Foreskin keratinocyte (primary cell): ENCODE measurements at places on chromosomes 1 and 21.
A peak's percentile ranks its signal among the peaks of the same experiment; 100 is the strongest.

DNA sequence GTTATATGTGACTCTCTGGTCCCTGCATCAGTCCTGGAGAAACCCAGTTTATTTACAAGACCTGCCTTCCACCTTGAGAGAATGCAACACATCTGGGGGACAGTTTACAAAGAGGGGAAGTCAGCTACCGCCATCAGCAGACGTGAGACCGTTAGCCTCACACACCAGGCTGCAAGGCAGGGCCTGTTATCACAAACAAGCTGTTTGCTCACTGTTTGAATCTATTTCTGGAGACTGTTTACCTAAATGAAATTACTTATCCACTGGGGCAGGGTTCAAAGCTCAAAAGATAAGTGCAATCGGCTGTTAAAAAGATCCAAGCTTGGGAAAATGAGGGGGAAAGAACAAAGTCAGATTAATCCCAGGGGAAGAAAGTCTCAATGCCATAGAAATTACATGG, 134.4 kb downstream of the ZNF281 start:
- DNase-seq: no peak

GRCh38 chr1:205304695-205305070, 16.9 kb downstream of the NUAK2 start:
- no peak for DNase-seq

DNA sequence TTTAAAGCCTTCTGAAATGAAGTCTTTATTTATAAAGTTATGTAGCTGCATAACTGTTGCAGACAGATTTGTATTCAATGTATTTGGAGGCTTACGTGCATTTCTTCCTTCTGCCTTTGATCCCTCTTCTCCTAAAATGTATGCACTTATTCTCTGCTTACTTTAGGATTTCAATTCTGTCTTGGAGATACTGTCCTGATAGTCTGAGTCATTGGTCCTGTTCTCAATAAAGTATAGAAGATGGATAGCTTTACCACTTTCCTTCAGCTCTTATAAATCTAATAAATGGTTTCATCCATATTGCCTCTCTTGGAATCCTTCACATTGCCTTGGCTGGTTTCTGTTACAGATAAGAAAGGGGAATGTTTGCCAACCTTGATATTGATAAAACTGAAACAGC, 430.1 kb upstream of the CAMK1G start:
- DNase-seq: no peak

DNA sequence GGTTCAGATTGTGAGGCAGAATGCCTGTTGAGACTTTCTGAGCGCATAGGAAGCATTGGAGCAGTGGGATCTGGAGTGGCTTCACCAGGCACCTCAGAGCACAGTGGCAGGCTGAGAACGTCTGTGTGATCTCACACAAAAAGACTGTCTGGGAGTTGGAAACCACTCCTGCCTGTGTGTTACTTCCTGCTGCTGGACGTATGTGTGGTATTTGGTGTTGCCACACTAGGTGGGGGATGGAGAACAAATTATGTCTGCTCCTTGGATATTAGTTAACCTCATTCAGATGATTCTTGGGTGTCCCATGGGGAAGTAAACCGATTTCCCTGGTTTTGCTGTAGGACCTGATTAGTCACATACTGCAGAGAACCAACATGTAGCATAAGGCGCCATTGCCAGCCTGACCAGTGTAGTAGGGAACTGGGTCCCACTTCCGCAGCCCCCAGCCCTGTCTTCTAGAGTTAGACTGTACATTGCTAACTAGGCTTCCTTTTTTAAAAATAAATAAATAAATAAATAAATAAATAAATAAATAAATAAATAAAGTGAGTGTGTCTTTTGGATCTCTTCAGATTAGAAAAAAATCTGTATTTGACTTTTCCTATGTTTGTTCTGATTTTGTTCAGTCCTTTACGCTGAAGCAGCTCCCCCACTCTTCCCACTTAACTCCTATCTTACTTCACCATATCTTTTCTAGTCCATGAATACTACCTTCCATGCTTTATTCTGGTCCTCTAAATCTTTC, 26.9 kb downstream of the UCK2 start:
- DNase-seq: peak; percentile 82

- no peak for DNase-seq
Measured at GRCh38 chr1:30789388-30790255, 32.0 kb upstream of the LAPTM5 start.

DNA sequence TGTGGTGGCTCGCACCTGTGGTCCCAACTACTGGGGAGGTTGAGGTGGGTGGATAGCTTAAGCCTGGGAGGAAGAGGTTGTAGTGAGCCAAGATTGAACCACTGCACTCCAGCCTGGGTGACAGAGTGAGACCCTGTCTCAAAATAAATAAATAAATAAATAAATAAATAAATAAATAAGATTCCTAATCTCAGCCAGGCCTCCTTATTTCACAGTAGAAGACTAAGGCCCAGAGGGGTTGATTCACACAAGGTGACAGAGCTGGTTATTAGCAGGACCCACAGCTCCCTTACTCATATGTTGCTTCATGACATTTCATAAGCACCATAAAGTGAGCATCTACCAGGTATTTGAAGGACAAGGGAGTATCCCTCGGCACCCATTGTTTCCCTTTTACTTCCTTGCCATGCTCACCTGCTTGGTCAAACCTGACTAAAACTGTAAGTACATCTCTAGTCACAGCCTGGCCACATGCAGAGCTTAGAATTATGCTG, 32.7 kb downstream of the ALG14 start:
- no peak for DNase-seq

GRCh38 chr1:154891452-154891851, 21.4 kb upstream of the KCNN3 start:
- DNase-seq: no peak

DNA sequence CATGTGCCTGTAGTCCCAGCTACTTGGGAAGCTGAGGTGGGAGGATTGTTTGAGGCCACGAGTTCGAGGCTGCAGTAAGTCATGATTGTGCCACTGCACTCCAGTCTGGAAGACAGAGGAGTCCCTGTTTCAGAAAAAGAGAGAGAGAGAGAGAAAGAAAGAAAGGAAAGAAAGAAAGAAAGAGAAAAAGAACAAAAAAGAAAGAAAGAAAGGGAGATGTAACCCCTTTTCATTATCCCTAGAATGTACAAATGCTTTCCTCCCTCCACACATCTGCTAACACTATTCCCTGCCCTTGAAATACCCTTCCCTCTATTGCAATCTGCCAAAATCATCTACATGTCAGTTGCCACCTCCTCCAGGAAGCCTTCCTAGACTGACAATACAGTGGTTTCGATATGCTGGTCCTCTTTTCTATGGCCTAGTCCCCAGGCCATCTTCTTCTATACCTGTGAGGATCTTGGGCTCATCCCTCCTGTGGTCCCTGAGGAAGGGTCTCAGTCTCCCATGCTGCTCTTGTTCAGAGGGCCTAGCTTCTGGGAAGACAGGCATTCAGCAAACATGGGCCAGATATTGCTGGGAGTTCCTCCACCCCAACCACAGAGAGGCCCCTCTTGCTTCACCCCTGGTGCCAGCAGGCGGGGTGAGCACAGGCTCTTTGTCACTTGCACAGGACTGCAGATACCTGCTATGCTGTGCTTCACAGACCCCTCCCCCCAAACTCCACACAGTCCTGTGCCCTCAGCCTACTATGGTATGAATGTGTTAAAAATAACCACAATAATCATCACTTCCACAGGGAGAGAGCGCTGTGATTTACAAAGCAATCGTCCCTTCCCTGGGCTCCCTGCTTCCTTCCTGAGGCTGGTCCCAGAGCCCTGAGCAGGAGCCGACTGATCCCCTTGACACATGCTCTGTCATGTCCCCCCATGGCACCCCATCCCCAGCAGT, 14.1 kb downstream of the ADGRB2 start:
- no peak for DNase-seq

DNA sequence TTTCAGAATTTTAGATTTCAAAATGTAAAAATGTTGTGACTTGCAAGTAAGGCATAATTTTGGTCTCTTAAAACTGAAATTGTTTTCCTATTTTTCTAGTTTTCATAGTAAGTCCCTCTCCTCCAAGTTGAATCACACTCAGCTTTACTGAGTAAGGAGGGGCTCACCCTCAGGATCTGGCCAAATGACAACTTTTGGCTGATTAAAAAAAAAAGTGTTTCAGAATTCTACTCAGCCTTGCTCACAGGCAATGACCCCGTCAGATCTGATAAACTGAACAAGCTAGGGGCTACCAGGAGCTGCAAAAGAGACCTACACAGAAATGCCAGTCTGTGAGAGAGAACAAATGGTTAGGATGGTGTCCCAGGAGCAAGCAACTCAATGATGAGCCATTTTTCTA, 159.8 kb downstream of the PBX1 start:
- DNase-seq: no peak

GRCh38 chr1:216702170-216702569, 21.1 kb downstream of the ESRRG start:
- DNase-seq: no peak

GRCh38 chr1:223199094-223199647, 56.1 kb upstream of the TLR5 start:
- DNase-seq: peak; percentile 30

DNA sequence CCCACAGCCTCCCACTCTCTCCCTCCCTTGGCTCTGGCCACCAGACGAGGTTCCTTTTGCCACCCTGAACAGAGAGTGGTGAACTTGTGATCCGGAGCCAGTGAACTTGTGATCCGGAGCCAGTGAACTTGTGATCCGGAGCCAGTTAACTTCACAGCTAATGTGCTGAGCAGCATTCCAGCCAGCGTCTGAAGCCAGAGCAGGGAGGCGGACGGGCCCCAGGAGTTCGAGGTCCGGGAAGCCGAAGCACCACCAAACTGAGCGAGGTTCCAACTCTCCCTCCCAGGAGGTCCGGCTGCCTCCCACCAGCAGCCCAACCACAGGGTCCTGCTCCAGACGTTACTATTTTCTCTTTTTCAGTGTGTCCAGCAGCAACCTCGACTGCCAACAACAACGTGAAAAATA, 85.8 kb downstream of the SYF2 start:
- DNase-seq: no peak

DNA sequence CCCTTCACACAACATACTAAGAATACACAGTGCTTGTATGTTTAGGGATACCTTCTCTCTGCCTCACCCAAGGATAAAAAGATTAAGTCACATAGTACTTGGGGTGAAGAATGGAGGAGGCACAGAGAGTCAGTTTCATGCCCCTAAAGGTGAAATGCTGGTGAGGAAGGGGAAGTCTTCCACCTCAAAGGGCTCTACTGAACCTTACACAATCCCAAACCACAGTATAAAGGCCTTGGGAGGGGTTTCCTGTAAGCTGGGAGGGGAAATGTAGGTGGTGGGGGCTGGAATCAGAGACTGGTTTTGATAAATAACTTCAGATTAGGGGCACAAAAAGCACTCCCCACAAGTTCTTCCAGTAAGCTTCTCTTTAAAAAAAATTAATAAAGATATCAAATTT, 3.5 kb downstream of the MINDY1 start:
- no peak for DNase-seq

GRCh38 chr1:156241311-156241811, 623 bp upstream of the BGLAP start:
- DNase-seq: no peak

DNA sequence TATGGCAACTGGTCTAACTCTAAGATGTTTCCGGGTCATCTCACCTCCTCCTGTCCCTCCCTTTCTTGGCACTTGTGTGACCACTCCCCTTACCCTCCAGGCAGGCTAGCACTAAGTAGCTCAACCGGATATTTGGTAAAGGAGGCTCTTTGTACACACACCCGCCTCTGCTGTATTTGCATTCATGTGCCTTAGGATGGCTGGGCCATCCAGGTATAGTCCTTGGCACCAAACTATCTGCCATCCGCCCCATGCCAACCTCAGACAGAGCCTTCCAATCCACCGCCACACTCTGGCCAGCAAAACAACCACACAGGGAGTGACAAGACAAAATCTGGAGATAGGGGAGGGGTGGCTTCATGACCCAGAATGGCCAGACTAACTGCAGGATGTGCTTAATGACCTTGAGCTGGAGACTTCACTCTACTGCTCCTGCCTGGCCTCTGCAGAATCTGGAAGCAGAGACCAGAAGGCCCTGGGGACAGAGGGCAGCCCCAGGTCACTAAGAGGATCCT, 59.5 kb downstream of the CDK18 start:
- no peak for DNase-seq

DNA sequence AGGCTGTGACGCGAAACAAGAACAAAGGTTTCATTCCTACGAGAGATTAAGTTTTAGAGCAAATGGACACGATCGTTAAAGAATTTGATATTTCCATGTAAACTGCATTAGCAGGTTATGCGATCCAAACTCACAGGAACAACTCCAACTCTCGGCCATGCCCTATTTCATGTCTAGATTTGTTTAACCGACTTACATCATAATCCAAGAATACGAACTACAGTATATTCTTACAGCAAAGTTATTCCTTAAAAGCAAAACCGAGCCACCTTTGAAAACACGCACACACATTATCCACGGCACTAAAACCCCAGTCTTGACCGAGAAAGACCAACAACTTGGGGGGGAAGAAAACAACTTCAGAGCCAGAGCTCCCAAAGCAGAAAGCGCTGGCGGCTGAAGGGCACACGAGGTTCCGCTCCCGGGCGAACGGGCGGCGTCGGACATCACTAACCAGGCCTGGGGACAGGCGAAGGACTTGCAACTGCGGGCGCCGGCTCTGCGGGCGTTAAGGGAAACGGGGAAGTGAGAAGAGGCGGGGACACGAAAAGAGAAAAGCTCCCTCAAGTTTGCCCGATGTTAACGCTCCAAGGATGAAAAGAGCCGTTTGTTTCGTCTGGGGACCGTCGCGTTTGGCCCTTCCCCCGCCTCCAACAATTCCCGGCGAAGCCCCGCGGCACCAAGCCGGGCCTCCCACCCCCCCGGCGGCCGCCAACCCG, 690 bp downstream of the B3GALNT2 start:
- DNase-seq: peak; percentile 62

DNA sequence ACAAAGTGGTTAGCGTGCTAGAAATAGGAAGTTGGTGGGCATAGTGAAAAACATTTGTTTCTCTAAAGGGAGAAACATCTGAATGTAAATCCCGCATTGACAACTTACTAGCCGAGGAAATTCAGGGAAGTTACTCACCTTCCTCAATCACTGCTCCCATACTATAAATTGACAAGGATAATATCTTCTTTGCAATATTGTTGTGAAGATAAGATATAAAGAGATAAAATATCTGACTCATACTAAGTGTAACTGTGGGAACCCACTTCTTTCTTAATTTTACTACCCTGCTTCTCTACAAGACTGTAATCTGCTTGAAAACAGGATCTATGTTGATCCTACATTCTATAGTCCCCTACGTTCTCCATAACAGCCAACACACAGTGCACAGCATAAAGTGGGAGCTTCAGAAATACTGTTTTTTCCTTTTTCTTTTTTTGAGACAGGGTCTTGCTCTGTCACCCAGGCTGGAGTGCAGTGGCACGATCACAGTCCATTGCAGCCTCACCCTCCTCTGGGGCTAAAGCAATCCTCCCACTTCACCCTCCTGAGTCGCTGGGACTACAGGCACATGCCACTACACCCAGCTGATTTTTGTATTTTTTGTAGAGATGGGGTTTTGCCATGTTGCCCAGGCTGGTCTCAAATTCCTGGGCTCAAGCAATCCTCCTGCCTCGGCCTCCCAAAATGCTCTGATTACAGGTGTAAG, 57.4 kb upstream of the C1orf21 start:
- no peak for DNase-seq

GRCh38 chr21:40931197-40931596, 84.2 kb upstream of the DSCAM start:
- no peak for DNase-seq
